Stromal cell of bone marrow (primary cell): ENCODE measurements at places on chromosomes 5 and 9.

GRCh38 chr9:89952401-89952800, 347.6 kb downstream of the GADD45G start:
- peak; percentile 50 for DNase-seq

DNA sequence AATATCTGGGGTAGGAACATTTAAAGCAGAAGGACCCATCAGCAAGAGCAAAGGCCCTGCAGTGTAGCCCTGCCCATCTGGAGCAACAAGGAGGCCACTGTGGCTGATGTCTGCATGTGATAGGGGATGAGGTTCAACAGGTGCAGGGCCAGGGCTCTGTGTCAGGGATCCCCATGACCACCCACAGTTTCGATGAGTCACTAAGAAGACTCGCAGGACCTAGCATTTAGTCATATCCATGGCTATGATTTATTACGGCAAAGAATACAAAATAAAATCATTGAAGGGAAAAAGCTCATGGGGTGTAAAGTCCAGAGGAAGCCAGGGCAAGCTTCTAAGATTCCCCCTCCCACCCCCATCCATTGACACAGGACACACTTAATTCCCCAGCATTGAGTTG, 188.6 kb downstream of the ADGRV1 start:
- DNase-seq = no peak

GRCh38 chr5:58248221-58248620, 211.7 kb downstream of the PLK2 start:
- no peak for DNase-seq

GRCh38 chr5:158538506-158539074, 561.1 kb downstream of the EBF1 start:
- DNase-seq = no peak

- no peak for DNase-seq
Observed at GRCh38 chr5:165375201-165375600, 1869.8 kb downstream of the MAT2B start.

DNA sequence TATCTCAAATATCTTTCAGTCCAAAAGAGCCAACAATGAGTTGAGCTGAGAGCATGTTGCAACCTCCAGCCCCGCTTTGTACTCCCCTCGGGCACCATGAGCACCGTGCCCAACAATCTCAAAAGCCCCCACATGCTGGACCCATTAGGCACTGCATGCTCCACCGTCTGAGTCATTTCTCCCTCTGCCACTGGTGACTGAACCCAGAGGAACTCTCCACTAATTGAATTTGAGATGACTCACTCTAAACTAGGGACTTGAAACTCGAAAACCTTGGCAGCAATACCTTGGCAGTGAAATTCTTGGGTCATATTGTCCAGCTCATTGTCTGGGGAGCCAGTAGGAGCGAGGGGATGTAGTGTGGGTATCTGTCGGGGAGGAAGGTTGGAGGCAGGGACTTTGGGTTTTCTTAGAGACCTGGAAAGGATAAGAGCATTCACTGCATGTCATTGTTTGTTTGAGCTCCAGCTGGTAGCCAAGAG, 49.9 kb upstream of the SLIT3 start:
- peak; percentile 94 for DNase-seq

DNA sequence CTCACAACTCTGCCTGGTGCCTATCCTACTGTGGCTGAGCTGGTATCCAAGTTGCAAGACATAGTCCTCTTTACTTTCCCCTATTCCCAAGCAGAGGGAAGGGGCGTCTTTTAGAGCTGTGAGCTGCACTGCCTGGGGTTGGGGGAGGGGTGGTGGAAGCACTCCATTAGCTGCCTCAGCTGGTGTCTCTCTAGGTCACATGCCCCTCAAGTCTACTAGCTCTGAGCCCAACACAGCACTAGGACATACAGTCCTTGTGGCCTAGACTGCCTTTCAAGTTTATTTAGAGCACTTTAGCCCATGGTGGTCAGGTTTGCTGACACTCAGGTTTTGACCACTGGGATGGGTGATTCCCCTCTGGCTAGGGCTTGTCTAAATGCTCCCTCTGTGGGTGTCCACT, 54.7 kb downstream of the SREK1 start:
- no peak for DNase-seq
